Hippocampal formation (tissue), 2 donors: ENCODE measurements at places on chromosomes 2 and 18.

- no peak for DNase-seq
Observed at GRCh38 chr2:31000970-31001369, 137.3 kb downstream of the GALNT14 start.

DNA sequence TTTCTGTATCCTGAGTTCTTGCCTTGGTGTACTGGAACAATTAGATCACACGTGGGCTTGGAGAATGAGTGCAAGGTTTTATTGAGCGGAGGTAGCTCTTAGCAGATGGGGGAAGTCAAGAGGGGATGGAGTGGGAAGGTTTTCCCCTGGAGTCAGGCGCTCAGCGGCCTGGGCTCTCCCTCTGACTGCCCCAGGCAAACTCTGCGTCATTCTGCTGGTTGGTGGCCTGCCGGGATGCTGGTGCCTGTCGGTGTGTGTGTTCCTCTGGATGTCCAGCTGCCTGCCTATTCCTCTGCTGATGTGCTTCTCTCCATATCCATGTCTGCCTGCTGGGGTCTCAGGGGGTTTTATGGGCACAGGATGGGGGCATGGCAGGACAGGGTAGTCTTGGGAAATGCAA, 111.0 kb downstream of the TRIB2 start:
- no peak for DNase-seq

DNA sequence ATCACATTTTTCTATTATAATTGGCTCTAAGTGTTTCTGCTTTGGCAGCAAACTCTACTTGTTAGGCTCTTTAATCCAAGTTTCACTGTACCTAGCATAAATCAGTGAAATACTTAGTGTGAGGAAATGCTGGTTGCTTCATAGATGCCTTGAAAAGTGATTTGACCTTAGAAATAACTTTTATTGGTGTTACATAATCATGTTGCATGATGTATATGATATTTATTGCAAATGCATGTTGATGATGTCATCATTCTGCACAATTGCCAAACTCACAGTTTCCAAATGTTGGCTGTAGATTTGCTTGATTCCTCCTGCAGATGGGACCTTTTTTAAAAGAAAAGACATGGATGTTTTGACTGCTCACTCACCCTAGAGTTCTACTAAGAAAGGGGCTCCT, 137.6 kb upstream of the BCL2L11 start:
- DNase-seq: no peak

DNA sequence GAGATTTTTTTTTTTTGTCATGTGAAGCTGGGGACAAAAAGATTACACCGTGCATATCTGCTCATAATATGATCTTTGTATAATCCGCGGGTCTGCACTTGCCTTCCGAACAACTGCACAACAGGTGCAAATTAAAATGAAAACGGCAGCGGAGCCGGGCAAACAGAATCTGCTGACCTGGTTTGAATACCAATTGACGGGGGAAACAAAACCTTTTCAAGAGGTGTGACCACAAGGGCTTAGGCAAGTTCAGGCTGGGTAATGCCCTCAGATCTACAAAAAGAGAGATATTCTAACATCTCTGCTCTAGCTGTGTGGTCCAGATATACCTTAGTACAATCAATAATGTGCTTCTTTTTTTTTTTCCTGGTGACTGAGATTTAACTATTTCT, 88.5 kb downstream of the ZEB2 start:
- DNase-seq: no peak

DNA sequence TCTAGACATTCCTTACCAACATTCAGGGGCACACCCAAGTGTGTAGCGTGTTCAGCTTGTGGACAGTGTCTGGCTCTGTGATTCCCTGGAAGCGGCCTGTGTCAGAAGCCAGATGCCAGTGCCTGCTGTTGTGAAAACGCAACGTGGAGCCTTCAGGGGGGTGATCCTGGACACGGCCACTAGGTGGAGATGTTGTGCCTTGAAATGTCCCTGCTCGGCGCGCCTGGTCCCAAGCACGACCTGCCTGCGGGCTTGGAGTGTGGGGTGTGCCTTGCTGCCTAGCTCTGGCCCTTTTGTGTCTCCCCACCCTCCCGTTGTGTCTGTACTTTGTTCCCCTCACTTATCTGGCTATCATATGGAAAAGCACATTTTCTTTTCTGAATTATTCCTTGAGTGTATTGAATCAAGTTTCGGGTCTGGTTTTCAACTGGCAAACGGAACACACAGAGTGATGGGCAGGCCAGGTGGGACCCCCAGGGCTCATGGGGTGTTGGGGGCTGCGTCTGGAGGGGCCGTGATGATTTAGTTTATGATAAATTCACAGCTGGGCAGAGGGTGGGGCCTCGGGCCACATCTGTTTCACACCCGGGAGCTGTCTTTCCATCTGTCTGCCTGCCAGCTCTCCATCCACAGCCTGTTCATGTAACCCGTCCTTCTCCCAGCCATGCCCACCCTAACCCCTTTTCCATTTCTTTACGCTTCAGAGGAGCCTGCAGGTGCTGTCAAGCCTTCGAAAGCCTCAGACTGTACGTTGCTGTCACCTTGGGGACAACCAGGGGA, 95.5 kb downstream of the DYSF start:
- DNase-seq: peak; percentile 63

DNA sequence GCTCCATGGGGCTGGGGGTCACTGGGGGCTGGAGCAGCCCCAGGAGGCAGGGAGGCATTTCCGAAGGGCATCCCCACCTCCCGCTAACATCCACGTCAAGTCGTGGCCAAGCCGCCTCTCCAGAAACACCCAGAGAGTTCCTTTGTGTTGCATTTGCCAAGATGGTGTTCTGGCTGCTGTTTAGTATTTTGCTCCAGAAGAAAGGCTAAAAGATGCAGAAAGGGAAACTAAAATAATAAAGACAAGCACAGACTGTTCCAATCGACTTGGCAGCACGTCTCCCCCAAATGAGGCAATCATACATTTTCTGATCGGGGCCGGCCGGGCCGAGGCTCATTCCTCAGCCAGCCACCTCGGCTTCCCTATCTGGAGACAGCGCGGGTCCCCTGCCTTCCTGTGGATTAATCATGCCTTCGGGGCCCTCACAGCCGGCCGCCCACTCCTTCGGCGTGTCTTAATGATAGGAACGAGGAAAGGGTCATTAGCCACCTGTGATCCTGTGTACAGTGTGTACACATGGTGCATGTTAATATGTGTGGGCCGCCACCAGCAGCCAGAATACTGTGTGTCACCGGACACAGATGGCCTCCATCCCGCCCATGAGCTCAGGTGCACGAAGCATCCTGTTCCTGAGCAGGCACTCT, 169.2 kb downstream of the KLHL29 start:
- DNase-seq: no peak

GRCh38 chr2:239608723-239609122, 207.9 kb upstream of the HDAC4 start:
- no peak for DNase-seq

GRCh38 chr18:50886929-50887328, 8.0 kb downstream of the ME2 start:
- DNase-seq: no peak

GRCh38 chr2:215698566-215698965, 262.7 kb upstream of the FN1 start:
- DNase-seq: no peak

DNA sequence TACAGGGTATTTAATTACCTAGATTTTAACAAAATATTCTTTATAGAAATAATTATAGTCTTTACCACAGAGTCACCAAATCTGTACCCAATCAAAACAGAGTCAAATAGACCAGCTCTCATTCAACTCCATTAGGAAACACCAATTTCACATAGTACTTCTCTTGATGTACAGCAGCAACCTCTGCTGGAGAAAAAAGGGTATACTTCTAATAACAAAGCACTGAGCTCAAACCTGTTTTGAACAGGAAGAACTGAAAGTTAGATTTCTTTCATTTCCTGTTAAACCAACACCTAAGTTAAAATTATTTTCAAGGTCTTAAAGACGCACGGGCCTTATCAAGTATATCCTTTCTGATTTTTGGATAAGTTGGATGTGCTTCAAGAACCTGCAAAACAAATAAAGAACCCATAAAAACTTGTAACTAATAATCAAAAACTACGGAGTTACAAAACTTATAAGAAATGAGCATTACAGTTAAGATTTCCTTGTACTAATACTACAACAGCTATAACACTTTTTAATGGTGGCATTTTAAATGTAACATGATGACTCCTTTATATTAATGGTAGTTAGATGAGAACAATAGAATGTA, 79.0 kb downstream of the TTC21B start:
- no peak for DNase-seq

- peak; percentile 43 for DNase-seq
Observed at GRCh38 chr2:156331572-156332283, 793 bp downstream of the NR4A2 start.

DNA sequence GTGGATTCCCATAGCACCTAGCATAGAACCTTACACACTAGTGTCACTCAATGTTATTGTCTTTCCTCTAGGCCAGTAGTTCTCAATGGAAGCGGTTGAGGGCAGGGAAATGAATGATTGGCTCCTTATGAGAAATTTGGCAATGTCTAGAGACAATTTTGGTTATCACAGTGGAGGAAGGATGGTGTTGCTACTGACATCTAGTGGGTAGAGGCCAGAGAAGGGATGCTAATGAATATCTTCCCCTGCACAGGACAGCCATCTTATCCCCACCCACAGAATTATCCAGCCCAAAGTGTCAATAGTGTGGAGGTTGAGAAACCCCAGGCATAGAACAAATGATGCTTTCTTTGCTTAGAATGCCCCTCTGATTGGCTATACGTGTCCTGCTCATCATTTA, 15.8 kb downstream of the C18orf63 start:
- no peak for DNase-seq

- peak; percentile 47 for DNase-seq
Observed at GRCh38 chr18:32072321-32072720, 19.4 kb upstream of the RNF138 start.

GRCh38 chr18:11607906-11608305, 1.5 kb upstream of the SLC35G4 start:
- DNase-seq: no peak

GRCh38 chr18:10202845-10203321, 251.6 kb upstream of the APCDD1 start:
- no peak for DNase-seq

DNA sequence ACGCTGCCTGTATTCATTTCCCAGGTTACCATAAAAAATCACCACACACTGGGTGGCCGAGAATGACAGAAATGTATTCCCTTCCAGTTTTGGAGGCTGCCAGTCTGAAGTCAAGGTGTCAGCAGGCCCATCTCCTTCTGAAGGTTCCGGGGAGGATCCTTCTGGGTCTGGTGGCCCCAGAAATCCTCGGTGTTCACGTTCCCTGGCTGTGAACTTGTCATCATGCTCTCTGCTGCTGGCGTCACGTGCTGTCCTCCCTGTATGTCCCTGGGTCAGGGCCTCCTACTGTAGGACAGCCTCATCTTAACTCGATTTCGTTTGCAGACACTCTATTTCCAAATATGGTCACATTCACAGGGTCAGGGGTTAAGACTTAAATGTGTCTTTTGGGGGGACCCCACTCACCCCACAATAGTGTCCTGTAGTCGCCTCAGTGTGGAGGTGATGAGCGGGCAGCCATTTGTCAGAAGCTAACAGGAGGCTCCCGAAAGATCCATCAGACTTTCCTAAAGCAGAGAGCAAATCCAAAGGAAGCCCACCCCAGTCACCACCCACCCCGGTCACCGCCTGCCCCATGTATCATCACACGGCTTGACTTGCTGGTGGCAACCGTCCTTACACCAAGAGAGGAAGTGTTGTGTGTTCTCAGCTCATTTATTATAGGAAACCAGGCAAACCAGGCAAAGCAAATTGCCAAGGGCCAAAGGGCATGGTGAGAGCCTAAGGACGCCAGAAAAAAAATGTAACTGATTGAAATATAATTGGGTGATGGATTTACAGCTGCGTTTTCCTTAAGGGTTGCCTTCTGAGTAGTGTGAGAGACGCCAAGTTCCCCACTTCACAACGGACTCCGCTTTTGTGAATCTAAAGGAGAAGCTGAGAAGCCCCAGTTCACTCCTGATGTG, 148.8 kb upstream of the ZNF236 start:
- no peak for DNase-seq

GRCh38 chr2:965640-966147, 15.0 kb downstream of the SNTG2 start:
- DNase-seq: no peak

DNA sequence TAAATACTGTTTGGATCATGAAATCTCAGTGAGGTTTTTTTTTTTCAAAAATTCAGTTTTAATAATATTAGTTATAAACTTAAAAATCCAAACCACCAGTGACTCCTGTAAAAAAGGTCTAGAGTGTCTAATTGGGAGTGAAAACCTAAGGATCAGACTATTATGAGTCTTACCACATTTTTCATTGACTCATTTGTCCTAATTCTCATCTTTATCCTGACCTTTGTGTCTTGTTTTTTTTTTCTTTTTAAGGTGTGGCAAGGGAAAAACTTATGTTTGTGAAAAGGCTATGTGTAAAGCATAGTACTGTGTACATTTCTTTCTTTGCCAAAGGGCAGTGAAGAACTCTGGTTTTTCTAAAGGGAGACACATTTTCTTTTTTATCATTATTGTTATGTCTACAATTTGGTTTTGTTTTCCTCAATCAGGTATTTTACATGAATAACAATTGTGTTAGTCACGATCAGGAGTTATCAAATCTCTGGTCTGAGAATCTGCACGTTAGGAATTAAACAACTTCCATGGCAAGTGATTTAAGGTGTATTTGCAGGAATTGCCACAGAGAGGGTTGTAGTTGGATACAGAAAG, 52.6 kb downstream of the RHBDD1 start:
- DNase-seq: no peak

GRCh38 chr2:17422061-17422460, 96.2 kb downstream of the RAD51AP2 start:
- no peak for DNase-seq

DNA sequence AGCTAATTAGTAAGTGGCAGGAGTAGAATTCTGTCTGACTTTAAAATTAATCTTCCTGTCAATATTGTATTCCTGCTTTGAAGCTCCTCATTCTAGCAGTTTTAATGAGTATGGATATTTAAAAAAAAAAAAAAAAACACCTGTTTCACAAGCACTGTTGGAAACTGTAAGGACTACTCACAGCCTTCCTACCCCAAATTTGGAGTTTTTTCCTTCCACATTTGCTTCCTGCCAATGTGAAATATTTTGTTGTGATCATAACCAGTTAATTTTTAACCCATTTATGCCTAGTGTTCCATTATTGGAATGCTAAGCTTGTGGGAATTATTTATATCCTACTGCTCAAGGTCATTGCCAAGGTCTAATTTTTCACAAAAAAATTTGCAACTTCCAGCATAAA, 36.1 kb upstream of the SCYGR2 start:
- no peak for DNase-seq

GRCh38 chr2:179953359-179953758, 53.7 kb downstream of the CWC22 start:
- DNase-seq: no peak

GRCh38 chr18:24475926-24476589, 15.6 kb downstream of the HRH4 start:
- DNase-seq: no peak

GRCh38 chr2:149720615-149721014, 133.0 kb upstream of the MMADHC start:
- DNase-seq: no peak

DNA sequence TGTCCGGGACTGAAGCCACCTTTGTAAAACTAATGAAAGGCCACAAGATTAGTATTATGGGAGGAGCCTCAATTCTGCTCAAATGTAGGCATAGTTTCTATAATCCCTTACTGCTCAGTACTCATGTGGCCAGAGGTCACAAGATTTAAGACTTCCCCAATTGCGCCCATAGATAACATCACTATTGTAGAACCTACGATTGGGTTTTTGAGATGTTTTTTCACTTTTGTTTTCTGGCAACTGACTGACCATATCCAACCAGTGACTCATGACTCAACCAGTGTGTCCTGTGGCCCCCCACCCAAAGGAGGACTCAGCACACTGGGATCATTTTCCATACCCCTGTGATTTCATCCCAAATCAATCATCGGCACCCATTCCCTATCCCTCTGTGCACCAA, 15.2 kb upstream of the TSPYL6 start:
- no peak for DNase-seq

- no peak for DNase-seq
Observed at GRCh38 chr2:38748943-38749804, 2.0 kb downstream of the SRSF7 start.
